ENCODE measurements at places on chromosomes 1 and 21.

GRCh38 chr21:41712730-41713129 is 54.1 kb downstream of the RIPK4 start:
- no peak for DNase-seq

DNA sequence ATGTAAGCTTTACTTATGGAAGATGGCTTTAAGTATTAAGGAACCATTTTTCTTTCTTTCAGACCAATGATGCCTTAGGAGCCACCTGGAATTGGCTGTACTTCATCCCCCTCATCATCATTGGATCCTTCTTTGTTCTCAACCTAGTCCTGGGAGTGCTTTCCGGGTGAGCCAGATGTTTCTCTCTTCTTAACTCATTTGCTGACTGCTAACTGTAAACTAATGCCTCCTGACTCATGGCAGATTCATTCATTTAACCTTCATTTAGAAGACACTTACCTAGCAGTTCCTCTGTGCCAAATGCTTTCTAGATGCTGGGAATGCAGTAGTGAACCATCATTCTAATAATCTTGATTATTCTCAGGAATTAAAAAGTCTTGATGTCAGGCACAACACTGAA is 168.0 kb downstream of the CACNA1E start:
- DNase-seq: no peak

DNA sequence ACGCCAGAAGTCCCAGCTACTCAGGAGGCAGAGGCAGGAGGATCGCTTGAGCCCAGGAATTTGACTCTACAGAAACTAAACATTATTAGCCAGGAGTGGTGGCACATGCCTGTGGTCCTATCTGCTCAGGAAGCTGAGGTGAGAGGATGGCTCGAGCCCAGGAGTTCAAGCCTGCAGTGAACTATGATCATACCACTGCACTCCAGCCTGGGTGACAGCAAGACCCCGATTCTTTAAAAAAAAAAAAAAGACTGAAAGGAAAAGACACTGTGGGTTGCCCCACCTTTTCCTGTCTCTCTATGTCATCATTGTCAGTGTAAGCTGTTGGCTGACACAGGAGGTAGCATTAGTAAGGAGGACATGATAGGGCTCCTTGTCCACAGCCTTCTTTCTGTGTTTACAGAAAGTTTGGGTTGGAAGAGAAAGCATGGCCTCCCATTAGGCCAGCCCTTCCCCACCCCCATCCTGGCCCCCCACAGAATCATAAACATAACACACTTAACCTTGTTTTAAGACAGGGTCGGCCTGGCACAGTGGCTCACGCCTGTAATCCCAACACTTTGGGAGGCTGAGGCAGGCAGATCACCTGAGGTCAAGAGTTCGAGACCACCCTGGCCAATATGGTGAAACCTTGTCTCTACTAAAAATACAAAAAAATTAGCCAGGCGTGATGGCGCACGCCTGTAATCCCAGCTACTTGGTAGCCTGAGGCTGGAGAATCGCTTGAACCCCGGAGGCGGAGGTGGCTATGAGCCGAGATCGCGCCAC is 20.6 kb upstream of the RCAN3 start:
- peak; percentile 49 for DNase-seq

GRCh38 chr1:165353731-165354671 is 2.5 kb downstream of the LMX1A start:
- DNase-seq: no peak

- no peak for DNase-seq
Observed at GRCh38 chr1:79204779-79205479, 198.4 kb upstream of the ADGRL4 start.

DNA sequence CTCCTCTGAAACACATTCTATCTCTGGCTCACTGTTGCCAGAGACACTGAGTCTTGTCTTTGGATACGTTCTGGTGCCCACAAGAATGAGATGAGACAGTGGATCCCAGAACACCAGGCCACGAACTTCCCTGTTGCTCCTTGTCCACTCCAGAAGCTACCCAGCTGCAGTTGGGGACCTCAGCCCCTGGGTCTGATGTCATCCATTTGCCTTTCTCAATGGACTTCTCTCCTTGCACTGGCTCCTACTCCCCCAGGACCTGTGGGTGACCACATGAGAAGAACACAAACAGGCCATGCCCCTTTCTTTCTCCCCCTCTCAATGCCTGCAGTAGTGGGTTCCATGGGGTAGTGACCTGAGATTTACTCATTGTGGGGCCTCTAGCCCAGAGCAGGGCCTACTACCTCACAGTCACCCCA is 5.9 kb downstream of the NBPF1 start:
- DNase-seq: no peak

DNA sequence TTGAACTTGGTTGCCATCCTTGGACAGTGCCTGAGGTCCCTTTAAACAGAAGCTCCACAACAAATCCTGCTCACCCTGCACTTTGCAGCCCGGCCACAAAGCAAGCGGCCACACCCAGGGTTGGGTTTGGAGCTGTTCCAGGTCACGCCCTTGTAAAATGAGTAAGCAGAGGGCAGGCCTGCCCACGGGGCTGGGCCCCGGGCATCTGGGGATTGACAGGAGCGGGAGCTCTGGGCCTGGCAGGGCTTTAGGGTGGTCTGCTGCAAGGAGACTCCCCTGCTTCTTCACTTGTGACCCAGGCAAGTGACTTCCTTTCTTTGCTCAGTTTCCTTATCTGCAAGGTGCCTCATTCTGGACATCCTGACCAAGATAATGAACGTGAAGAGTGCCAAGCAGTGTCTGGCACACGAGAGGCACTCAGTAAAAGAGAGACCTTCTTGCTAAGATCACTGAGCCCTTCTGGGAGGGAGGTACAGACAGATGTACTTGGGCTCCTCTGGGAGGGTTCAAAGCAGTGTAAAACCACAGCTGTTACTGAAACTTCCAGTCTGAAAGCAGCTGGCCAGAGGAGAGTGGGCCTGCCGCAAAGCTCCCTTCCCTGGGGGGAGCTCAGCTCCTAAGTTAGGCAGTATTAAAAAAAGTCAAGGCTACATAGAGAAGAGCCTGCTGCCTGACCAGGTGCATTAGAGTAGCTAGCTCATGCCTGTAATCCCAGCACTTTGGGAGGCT is 2.6 kb downstream of the E2F2 start:
- peak; percentile 90 for DNase-seq

DNA sequence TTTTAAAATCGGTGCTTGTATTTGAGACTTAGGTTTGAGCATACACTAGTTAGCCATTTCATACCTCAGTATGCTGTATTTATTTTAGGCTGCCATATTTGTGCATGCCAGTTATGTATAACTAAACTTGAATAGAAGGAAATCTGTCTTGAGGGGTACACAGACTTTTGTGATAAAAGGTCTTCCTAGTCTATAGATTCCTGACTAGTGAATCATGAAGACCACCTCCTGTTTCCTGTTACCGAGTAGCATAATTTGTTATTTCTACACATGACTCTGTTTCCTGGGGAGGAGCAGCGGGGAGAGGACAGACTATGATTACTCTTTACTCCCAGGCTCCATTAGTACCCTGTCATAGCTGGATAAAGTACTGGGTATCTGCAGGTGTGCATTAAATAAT is 316.8 kb upstream of the SNX7 start:
- no peak for DNase-seq

- DNase-seq: no peak
Observed at GRCh38 chr21:38307771-38308531, 51.2 kb downstream of the KCNJ15 start.

GRCh38 chr1:168958562-168959289 is 147.8 kb upstream of the ATP1B1 start:
- DNase-seq: no peak

- DNase-seq: no peak
Observed at GRCh38 chr1:246836209-246836966, 95.4 kb downstream of the AHCTF1 start.

DNA sequence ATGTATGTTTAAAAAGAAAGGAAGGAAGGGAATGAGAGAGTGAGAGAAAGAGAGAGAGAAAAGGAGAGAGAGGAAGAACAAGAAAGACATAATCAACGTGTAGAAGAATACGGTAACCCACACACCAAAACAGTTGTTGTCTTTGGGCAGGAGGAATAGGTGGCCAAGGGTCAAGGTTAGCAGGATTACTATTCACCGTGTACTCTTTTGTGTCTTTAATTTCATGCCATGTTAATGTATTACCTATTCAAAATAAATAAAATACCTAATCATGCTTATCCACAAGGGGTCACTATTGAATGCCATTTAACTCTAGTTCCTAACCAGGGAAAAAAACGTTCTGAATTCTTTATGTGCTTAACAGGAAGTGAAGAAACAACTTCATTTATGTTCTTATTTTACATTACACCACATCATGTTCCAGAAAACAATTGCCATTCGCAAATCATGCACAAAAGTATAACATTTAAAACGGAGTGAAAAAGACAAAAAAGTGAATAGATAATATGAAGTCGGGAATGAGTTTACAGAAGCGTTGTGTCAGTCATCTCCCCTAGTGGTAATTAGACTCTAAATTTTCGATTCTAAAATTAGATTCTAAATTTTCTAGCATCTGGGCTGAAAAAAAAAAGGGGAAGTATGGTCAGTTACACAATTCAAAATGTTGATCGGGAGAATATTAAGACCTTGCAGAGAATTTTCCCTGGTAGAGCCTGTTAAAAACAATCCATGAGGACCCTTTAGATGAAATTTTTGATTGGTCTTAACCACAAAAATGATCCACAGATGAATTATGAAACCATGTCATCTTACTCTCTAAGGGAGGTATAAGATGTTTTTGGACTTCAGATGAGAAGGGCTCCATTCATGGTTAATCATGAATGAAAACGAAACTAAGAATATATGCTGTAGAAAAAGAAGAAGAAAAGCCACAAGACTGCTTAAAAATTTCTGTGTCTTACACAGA is 700 bp upstream of the KMO start:
- DNase-seq: no peak

- no peak for DNase-seq
Observed at GRCh38 chr1:100152271-100152670, 19.3 kb downstream of the TRMT13 start.

Measured in DND-41 (cell line).